GM12891 (cell line): ENCODE measurements at places on chromosomes 1 and 21.

DNA sequence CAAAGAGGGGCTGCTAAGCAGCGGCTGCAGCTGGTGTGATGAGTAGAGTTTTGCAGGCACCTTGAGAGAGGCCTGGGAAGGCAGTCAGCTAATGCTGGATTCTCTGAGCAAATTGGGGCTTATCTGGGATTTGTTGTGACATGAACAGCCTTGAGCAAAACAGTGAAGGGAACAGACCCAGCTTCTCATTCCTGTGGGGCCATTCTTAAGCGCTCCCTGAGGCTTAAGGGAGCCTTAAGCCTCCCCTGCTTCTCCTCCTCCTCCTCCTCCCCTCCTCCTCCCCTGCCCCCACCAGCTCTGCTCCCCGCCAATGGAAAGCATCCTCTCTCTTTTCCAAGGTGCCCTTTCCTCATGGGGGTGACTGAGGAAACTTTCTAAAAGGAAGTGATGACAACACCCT lies 21.3 kb downstream of the HMGCS2 start:
- no peak for DNase-seq

DNA sequence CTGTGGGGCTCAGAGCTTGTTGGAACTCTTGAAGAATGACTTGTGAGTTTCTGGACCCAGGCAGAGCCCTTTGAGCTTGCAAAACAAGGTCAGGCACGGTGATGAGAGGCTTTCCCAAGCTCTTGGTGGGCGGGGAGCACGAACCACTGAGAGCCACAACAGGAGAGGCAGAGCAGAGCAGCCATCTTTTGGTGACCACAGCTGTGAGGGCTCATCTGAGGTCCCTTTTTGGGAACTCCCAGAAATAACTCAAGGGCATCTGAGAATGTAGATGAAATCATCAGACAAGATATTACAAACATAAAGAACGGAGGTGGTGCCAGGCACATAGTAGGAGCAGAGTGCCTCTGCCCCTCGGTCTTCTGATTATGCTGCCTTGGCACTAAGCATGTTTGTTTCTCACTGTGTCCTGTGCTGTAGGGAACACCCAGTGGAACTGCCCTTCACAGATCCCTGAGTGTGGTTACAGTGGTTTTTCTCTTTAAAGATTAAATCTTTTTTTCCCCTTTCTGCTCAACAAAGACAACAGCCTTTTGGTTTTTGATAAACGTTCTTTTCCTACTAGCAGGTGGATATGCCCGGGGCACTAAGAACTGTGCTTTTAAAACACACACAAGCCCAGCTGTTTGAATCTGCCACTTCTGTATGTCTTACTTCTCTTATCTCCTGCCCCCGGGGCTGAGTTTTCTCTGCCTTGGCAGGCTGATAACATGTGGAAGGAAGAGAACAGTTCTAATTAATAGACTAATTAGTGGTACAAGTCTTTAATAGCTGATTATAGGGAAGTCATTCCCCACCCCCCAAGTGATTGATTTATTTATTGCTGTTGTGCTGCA lies 37.7 kb downstream of the CD34 start:
- no peak for DNase-seq

DNA sequence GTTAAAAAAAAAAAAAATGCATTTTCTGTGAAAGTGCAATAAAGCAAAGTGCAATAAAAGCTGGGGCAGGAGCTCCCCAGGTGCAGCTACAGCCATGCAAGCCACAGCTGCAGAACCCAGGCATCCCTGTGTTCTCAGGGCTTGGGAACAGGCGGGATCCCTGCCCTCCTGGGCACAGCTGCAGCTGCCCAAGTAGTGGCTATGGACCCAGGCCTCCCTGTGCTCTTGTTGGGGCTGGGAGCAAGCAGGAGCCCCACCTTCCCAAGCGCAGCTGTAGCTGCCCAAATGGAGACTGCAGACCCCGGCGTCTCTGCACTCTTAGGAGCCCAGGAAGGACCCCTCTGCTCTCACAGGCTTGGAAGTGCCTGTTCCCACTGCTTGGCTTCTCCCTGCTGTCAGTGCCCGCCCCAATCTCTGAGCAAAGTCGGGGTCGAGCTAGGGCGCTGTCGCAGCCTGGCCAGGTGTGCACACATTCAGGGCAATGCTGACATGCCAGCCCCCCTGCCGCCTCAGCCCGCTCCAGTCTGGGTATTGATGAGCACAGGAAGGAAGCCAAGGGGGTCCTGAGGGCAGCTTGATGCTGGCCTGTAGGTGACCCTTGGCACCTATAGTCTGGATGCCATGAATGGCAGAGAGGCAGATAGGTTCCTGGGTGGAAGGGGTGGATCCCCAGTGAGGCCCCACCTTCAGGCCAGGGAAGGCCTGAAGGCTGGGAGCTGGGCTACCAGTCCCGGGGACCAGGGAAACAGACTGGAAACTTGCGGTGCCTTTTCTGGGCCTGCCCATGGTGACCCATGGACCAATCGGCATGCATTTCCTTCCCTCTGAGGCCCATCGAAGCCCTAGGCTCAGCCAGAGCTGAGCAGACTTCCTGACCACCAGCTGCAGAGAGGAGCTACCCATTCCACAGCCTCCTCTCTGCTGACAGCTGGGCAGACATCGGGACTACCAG lies 58.6 kb downstream of the RRAGC start:
- no peak for DNase-seq

DNA sequence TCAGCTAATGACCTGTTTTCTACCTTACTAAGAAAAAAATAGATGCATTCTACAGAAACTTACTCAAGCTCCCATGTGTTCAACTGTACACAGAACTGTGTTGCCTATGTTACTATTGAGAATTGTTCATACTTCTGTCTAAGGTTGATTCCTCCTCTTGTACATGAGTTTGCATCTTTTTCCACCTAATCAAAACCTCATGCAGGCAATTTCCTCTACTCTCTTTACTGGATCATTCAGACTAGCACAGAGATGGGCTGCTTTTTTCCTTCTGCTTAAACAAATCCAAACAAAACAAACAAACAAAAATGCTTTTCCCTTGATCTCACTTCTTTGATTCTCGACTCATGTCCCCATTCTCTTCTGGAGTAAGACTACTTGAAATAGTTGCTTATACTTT lies 58.8 kb upstream of the PTGFR start:
- DNase-seq, result no peak

GRCh38 chr1:56644919-56645676 lies at the start of gene PRKAA2:
TSS of gene PRKAA2 (plus strand) at chr1:56645314. CDS start at chr1:56645388, 74 bp downstream.
- DNase-seq, result peak; percentile 17

- no peak for DNase-seq
Measured at GRCh38 chr21:43779660-43780059, 3.6 kb upstream of the CSTB start.

GRCh38 chr21:36518883-36519492 lies 39.1 kb upstream of the CLDN14 start:
- peak; percentile 30 for DNase-seq

- DNase-seq, result no peak
Measured at GRCh38 chr1:230381049-230381467, 45.1 kb downstream of the PGBD5 start.

DNA sequence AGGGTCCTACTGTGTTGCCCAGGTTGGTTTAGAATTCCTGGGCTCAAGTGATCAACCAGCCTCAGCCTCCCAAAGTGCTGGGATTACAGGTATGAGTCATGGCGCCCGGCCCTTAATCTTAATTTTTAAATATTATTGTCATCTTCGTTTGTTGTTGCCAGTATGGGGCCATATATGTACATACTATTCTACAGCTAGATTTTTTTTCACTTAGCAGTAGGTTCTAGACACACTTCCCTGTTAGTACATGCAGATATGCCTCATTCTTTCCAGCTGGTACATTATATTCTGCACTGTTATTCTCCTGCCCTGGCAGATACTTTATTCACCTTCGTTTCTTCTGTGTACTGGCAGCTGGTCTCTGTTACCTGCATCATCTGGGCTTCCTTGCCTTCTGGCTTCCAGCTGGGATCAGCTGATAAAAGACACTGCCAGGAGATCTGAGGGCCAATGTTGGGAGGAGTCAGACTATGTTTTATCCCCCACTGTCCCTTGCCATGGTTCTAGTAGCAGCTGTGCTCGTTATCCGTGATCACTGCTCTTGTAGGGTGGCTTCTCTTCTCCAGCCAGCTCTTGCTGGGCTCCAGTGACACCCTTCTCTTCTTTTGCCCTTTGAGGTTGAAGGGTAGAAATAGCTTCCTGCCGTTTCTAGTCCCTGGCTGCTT lies 24.7 kb downstream of the ST3GAL3 start:
- no peak for DNase-seq

GRCh38 chr1:61254634-61255357 lies 172.4 kb downstream of the NFIA start:
- no peak for DNase-seq

- no peak for DNase-seq
Measured at GRCh38 chr1:218480137-218480536, 135.0 kb downstream of the TGFB2 start.

DNA sequence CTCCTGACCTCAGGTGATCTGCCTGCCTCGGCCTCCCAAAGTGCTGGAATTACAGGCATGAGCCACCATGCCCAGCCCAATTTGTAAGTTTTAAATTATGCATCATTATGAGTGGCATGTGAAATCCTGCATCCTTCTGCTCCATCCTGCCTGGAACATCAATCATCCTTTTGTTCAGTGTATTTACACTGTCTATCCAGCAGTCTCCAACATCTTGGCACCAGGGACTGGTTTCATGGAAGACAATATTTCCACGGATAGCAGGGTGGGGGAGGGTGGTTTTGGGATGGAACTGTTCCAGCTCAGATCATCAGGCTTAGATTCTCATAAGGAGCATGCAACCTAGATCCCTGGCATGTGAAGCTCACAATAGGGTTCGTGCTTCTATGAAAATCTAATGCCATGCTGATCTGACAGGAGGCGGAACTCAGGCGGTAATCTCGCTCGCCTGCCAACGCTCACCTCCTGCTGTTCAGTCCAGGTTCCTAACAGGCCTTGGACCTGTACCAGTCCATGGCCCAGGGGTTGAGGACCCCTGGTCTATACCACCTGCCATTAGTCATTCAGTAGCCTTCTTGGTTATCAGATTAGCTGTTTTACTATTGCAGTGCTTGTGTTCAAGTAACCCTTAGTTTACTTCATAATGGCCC lies 22.2 kb upstream of the TCEA3 start:
- no peak for DNase-seq

DNA sequence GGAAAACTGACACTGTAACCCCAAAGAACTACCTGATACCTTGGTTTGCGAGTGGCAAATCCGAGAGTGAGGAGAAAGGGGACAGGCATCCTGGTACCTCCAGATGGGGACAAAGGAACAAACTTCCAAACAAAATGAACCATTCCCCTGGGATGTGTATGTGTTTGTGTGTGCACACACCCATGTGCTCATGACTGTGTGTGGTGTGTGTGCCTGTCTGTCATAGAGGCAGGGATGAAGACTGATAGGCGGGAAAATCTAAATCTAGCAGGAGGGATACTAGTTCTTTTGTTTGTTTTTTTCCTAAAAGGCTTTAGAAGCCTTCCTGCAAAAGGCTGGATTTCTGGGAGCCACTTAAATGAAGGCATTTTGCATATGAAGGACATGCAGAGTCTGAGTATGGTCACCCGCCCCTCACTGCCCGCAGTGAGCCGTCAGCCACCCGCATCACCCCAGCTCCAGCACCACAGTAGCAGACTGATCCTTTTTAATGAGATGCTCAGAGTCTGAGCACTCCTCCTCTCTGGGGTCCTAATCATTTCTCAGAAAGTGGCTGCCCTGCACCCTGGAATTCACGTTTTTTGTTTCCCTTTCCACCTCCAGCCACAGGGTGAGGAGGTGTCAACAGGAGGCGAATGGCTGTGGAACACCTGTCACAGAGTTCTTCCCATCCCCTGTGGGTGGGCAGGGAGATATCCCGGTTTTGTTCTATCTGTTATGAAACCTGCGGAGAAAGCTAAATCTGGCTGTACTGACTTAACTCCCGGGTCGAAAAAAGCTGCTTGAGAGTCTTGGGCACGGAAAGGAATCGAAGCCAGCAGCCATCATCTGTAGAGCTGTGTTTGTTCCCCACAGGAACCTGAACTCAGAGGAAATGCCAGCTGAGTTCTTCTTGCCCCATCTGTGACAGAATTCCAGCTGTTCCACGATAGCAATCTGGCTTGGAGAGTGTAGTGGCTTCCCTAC lies 34.9 kb downstream of the UTP25 start:
- DNase-seq, result no peak

- peak; percentile 66 for DNase-seq
Measured at GRCh38 chr1:236685917-236686814, at the start of gene ACTN2. TSS of gene ACTN2 (plus strand) at chr1:236686499. CDS start at chr1:236686674, 175 bp downstream.

DNA sequence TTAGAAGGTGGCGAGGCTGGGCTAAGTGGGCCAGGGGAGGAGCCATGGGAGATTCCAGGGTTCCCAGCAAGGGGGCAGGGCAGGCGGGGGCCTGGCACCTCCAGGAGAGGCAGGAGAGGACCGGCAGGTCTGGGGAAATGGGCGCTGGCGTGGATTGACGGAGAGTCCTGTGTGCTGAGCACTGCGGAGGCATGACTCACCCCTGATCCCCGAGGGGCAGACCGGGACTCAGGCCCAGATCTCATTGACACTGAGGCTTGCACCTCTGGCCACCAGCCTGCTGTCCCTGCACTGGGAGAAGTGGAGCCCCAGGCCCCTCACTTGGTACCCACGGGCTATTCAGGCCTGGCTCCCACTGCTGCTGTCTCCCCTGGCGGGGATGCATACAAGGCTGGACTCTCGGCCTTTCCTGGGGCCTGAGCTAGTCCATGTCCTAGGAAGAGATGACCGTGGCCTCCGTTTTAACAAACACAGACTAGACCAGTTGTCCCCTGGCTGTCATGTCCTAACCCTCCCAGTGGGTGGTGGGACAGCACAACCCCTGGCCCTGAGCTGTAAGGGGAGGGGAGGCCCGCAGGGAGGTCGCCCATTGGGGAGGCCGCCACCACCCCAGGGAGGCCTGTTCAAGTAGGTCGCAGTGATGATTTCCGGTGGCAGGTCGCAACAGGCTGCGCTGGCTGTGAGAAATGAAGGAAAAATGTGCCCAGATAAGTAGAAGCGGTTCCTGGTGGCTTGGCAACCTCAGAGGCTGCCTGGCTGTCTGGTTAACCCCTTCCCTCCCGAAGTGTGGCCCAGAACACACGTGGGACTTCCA lies 39.7 kb downstream of the RIPK4 start:
- DNase-seq, result no peak

GRCh38 chr1:160623862-160624261 lies 23.0 kb downstream of the SLAMF1 start:
- DNase-seq, result no peak

GRCh38 chr1:221708987-221709386 lies 32.9 kb downstream of the DUSP10 start:
- no peak for DNase-seq

GRCh38 chr1:165162671-165163241 lies 193.8 kb downstream of the LMX1A start:
- DNase-seq, result no peak

DNA sequence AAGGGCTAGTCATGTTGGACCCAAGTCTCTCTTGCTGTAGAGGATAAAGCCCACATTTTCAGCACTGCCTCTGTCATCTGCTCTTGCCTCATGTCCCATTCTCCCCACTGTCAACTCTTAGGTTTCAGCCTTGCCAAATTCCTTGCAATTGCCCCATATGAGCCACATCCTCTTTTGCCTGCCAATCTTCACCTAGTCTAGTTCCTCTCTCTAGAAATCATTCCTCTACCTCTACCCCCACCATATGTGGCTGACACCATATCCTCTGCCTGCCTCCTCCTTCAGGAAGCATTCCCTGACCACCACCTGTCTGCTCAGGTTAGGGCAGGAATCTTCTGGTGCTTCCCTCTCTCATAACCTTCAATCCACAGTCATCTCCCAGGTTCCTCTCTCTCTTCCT lies 38.2 kb downstream of the SLC9A1 start:
- DNase-seq, result no peak
